Inflammatory macrophage (primary cell): ENCODE measurements at places on chromosomes 6 and 20.

- DNase-seq: peak; percentile 14
Measured at GRCh38 chr6:5968817-5969734, 37.6 kb downstream of the NRN1 start.

DNA sequence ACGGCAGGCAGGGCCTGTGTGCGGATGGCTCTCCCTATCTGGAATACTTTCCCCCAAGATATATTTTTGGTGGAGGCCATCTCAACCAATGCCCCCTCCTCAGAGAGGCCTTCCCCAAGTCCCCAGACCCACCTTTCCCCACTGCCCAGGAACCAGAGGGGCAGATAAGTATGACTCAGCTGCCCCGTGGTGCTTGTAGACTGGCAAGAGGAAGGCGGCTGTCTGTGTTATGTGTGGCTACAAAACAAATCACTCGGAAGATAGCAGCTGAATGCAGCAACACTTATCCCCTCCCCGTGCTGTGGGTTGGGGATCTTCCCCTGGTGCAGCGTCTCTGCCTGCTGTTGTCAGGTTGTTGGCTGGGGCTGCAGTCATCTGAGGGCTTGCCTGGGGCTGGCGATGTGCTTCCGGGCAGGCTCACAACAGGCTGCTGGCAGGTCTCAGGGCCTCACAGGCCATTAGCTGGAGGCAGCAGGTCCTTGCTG is 7.1 kb downstream of the NPEPL1 start:
- DNase-seq: no peak

GRCh38 chr6:131208787-131209186 is 73.5 kb downstream of the AKAP7 start:
- DNase-seq: no peak

- no peak for DNase-seq
Measured at GRCh38 chr20:18312723-18313122, 24.4 kb downstream of the ZNF133 start.

DNA sequence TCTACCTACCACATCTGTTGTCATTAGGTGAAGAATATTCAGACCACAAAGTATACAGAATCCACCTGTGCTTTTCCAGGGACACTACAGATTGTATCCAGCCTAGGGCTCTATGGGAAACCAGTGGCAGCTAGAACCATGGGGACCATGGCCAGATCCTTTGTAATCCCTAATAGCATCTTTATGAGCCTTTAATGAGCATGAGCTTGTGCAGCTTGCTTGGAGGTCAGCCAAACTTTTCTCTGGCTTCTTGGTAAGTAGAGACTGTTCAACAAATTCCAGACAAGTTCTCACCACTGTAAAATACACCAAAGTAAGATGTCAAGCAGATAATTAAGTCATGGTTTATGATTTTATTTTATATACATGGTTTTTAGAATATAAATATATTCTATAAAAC is 301.6 kb upstream of the ADGRB3 start:
- no peak for DNase-seq

- DNase-seq: no peak
Measured at GRCh38 chr20:62288535-62289105, 14.2 kb upstream of the ADRM1 start.
